ENCODE measurements at places on chromosomes 13 and 19.

DNA sequence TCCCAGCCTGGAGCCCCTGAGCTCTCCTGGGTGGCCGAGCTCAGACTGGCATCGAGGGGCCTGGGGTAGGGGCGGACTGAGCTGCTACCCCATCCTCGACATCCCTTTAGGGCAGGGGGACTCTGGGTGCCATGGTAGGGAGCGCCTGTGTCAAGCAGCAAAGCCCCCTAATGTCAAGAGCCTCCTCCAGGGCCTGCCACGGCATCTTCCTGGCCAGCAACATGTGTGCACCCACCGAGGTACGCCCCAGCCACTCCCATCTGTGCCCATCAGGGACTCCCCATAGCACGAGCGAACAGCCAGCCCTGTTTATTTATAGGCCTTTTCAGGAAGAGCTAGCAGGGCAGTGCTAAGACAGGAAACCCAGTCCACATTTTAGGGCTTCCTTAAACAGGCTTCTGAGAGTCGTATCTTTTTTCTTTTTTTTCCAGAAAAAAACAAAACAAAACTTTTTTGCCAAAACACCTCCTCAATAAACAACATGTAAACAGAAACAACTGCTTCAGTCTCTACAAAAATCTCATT lies 14.3 kb downstream of the LRP3 start:
- DNase-seq: no peak

DNA sequence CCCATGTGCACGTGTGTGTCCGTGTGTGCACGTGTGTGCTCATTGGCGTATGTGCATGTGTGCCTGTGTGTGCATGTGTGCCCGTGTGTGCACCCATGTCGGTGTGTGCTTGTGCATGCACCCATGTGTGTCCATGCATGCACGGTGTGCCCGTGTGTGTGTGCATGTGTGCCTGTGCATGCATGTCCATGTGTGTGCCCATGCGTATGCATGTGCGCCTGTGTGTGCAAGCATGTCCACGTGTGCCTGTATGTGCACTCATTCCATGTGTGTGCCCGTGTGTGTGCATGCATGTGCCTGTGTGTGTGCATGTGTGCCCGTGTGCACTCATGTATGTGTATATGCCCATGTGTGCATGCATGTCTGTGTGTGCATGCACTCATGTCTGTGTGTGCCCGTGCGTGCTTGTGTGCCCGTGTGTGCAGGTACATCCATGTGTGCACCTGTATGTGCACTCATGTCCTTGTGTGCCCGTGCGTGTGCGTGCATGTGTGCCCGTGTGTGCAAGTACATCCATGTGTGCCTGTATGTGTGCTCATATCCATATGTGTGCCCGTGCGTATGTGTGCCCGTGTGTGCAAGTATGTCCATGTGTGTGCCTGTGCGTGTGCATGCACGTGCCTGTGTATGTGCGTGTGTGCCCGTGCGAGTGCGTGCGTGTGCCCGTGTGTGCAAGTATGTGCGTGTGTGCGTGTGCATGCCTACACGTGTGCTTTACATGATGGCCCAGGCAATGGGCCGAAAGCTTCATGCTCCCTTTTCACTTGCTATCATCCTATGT lies 21.6 kb upstream of the MATK start:
- DNase-seq: no peak

DNA sequence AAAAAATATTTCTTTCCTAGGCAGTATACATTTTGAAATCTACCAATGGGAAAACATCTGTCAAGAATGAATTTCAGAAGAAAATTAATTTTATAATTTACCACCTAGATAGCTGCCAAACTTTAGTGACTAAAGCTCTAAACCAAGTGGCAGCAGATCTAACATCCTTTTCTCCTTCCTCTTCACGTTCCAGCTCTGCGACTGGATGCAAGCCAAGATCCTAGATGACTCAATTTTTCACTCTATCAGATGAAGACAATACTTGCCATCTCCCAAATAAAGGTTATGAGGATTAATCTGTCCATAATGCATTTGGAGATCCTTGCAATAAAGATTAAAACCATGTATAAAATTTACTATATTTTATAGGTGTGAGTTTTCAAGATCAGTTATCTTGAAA lies 66.7 kb upstream of the MIR17HG start:
- no peak for DNase-seq

DNA sequence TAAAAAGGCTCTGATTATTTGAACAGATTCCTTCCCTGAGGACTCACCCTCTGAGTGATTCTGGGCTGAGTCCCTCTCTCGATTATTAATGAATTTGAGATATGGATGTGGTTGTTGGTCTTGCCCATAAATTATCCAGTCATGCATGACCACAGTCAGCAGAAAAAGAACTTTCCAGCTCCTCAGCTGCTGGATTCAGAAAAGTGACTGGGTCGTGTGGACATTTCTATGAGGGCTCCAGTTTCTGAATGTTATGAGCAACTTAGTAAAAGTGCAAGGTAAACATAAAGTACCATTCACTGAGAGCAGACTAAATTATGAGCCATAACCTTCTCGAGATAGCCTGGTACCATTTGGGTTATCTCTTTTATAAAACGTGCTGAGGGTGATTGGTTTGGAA lies 100.1 kb upstream of the CLDN10 start:
- DNase-seq: no peak

GRCh38 chr13:26253262-26253786 lies 605 bp upstream of the CDK8 start:
- DNase-seq: no peak

DNA sequence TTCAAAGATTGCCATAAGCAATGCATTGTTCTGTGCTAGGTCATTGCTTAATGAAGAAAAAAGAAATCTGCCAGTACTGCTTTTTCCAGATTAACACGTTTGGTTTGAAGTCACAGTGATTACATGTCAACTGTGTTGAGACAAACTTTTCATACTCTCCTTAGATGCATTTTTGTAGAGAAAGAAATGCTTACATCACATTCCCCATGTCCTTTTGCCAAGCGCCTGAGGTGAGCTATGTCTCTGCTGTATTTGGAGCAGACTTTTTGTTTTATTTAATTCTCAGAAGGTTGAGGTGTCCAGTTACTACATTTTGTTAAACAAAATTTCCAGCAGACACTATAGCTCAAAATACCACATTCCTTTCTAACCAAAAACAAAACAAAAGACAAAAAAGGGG lies 16.2 kb downstream of the LACC1 start:
- DNase-seq: no peak

- DNase-seq: no peak
Observed at GRCh38 chr19:51520728-51521127, 10.7 kb downstream of the SIGLEC6 start.

- no peak for DNase-seq
Observed at GRCh38 chr13:90551253-90551652, 796.2 kb upstream of the MIR17HG start.

DNA sequence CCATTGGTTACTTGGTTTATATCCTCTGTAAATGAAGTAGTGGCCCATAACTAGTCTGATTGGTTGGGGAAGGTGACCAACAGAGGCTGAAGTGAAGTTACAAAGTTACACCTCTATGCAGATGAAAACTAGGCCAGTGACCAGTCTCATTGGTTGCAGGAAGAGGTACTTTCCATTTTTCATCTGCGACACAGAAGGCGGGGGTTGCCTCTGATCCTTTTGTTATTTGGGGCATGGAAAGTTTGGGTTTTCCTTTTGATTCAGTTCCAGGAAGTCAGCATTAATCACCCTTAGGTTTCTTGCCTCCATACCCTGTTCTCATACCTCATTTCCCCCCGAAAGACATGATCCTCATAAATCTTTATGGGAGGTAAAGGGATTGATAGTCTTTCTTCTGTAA lies 20.2 kb downstream of the ZNF544 start:
- DNase-seq: no peak

DNA sequence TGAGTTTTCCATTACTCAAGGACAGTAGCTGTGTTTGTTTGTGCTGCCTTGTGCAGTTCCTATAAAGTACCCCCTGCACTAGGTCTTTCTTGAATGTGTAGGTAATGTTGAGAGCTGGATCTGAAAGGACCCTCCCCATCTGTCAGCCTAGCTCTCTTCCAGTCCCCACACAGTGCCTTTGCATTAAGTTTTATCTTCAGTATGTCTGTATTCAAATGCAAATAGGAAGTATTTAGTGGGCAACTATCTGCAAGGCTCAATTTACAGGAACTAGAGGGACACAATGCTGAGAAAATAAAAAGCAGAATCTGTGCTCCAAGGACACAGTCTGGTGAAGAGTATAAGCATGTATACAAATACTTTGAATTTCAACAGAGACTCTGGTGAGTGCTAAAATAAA lies 558.5 kb downstream of the RFC3 start:
- no peak for DNase-seq

GRCh38 chr19:19643158-19644053 lies at the start of gene GMIP:
Gene GMIP (minus strand): TSS chr19:19643657. CDS start chr19:19643529, 128 bp downstream.
- peak; percentile 88 for DNase-seq

DNA sequence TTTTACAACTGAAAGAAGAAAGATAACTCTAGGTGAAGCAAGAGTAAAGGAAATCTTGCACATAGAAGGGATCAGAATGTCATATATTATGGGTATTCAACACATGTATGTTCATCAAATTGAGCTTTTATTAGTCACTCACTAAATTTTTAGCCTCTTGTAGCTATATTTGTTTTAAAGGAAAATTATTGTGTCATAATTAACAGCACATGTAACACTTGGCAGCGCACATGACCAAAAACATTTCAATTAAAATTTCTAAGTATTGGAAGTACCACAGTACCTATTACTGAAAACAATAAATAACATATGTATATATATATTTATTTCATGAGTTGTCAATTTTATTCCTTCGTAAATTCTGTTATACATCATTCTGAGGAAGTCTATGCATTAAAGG lies 2800.4 kb downstream of the PCDH9 start:
- DNase-seq: no peak

GRCh38 chr13:62684359-62684758 lies 1268.7 kb upstream of the PCDH20 start:
- DNase-seq: no peak

DNA sequence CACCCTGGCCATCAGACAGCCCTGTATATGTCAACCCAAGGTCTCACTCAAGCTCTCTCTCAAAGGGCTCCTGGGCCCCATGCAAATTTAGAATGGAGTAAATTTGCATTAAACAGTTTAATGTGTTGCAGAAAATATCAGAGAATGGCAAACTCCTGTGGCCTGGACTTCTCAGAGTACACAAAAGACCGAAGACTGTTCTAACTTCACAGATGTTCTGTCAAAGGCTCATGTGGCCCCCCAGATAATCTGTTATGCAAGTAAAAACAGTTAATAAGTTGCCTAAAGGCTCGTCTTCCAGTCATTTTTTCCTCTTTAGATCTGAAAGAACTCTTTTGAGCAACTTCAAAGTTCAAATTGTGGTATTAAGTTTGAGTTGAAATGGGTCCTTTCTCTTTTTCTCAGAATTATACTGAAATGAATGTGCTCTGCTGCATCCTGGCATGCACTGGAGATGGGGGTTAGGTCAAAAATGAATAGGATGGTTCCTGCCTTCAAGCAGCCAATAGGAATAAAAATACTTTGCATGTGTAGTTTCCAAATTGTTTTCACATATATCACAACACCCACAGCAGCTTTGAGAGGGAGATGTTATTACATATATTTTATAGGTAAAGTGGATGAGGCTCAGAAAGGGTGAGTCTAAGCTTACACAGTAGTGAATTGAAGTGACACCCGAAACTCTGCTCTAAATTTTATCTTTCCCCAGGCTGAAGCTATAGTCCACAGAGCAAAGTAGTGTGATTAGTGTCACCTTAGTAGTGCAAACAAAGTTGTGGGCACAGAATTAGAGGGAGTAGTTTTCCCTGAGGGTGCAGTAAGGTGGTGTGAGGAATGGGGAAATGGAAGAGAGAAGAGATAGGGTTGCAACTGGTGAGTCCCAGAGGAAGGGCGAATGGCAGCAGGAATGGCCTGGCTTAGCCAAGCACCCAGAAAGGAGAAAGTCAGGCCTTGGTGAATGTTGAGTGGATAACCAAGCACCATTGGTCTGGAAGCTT lies 205.0 kb upstream of the RFC3 start:
- no peak for DNase-seq

GRCh38 chr19:5367530-5368133 lies 27.0 kb upstream of the PTPRS start:
- DNase-seq: no peak

DNA sequence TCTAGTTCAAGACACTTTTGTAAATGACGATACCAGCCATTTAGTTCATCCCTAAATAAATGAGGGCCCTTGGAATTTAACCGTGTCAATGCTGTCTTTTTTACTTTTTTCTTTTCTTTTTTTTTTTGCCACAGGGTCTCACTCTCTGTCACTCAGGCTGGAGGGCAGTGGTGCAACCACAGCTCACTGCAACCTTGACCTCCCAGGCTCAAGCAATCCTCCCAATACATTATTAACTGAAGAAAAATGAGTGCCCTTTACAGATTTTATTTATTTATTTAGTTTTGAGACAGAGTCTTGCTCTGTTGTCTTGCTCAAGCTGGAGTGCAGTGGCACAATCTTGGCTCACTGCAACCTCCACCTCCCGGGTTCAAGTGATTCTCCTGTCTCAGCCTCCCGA lies 2.9 kb upstream of the MED4 start:
- no peak for DNase-seq

DNA sequence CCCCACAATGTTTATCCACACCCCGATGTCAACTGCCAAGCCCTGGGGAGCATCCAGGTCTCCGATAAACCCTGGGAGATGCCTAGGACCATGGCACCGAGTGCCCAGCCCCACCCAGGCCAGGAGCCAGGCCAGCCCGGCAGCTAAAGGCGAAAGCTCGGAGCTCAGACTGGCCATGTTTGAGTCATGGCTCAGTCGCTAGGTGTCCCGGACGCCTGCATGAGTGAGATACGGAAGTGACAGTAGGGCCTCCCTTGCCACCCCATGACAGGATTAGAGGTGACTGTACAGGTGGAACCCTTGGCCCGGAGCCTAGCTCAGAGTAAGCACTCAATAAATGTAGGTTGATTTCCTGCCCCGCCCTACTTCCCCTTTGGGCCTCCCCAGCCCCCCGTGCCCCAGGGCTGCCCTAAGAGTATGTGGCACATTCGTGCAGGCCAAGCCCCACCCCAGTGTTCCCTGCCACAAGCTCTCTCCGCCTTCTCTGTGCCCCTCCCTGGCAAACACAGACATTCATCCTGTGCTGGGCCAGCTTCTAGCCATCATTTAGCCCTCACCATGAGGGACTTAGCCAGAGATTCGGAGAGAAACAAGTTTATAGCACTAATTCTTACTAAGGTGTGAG lies 5.8 kb upstream of the TPM4 start:
- DNase-seq: no peak

DNA sequence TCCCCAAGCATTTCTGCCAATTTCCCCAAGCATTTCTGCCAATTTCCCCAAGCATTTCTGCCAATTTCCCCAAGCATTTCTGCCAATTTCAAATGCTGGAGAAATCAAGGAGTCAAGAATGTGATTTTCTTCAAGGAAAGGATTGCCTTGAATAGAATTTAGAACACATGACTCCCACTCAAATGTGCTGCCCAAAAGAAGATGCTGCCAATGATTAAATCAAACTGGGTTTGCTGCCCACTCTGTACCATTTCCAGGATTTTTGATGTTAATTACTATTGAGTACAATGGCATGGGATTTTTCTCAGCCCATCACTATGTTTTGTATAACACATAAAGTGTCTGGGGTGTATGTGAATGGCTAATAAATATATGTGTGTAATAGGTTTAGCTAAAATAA lies 21.9 kb upstream of the ENOX1 start:
- DNase-seq: no peak

GRCh38 chr19:49704888-49705642 lies 14.1 kb downstream of the CPT1C start:
- DNase-seq: no peak

- DNase-seq: no peak
Observed at GRCh38 chr13:98965325-98965724, 12.5 kb downstream of the DOCK9 start.
